ENCODE measurements at places on chromosomes 7 and 10. TPM values are rescaled to one million over a fixed set of nuclear protein-coding genes. Genes with fewer than 3 reads are reported as not detected.
A peak's percentile ranks its signal among the peaks of the same experiment; 100 is the strongest.

DNA sequence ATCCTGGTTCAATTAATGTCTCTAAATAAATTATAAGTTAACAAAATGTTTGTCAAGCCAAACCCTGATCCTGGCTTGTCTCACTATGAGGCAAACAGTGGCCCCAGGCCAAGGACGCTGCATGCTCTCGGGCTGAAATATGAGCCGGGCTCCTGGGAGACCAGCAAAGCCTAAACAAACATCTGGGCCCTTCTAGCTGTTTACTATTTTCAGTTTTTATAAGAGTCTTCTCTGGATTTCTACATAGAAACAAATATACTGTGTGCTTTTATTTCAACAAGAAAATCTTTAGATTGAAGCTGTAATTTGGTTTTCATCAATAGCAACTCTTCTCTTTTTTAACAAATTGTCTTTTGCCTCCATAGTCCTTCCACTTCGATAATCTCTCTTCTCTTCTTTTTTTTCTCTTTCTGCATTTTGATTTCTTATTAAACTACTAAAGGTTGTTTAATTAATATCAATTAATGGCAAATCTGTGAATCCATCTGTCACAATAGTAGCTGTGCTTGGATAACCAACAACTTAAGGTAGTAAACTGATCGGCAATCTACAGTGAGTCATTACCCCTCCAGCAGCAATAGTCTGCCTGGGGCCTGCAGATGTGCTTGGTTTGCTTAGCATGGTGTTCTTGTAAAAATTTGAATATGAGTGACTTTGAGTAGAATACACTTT lies 83.3 kb upstream of the DNAJC1 start:
- H3K36me3 ChIP-seq, result no peaks in the 10 kb centered on the region
- no peaks in the 10 kb centered on the region for H3K27me3 ChIP-seq

DNA sequence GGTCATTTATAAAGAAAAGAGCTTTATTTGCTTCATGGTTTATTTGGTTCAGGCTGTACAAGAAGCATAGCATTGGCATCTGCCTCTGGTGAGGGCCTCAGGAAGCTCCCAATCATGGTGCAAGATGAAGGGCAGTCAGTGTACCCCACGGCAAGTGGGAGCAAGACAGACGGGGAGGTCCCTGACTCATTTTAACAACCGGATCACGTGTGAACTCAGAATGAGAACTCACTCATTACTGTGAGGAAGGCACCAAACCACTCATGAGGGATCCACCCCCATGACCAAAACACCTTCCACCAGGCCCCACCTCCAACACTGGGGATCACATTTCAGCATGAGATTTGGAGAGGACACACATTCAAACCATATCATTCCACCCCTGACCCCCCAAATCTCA lies 15.7 kb upstream of the CRYGN start:
- no peak overlapping the region for H3K4me3 ChIP-seq
- no peaks in the 10 kb centered on the region for H3K27me3 ChIP-seq
- no peak for DNase-seq
- H3K4me1 ChIP-seq, result no peaks in the 10 kb centered on the region
- H3K36me3 ChIP-seq, result no peaks in the 10 kb centered on the region
- H3K27ac ChIP-seq, result no peak overlapping the region

SLC18A2 gene
- polyA plus RNA-seq, result 0.22 TPM

AGMO gene
- 23.0 TPM for polyA plus RNA-seq

VPS37D gene
- 4.2 TPM for polyA plus RNA-seq

DNA sequence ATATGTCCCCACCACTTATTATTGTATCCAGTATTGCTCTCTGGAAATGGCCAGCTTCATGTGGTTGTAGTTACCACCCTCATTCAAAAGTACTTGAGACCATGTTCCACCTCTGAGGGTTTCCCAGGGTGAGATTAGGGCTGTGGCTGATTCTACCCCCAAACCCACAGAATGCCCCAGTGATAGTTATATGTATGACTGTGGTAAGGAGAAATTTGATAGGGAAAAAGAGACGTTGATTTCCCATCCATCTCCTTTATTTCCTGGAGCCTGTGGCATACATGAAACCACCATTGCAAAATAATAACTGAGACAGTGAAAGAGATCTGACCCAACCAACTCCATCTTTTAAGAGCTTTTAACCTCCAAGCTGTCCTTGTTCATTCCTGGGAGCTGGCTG lies 25.2 kb downstream of the ARL5B start:
- H3K36me3 ChIP-seq, result peaks cover 3% of the 10 kb centered on the region
- no peak overlapping the region for H3K4me3 ChIP-seq
- H3K27me3 ChIP-seq, result no peaks in the 10 kb centered on the region
- no peaks in the 10 kb centered on the region for H3K4me1 ChIP-seq
- no peak overlapping the region for H3K27ac ChIP-seq

AKR1C8 gene
- polyA plus RNA-seq, result not detected

PKD1L1 gene
- 1.2 TPM for polyA plus RNA-seq

GRCh38 chr10:102485093-102485784 lies 17.3 kb downstream of the ACTR1A start:
- no peak overlapping the region for H3K27ac ChIP-seq
- no peaks in the 10 kb centered on the region for H3K27me3 ChIP-seq
- H3K4me1 ChIP-seq, result no peaks in the 10 kb centered on the region
- H3K36me3 ChIP-seq, result peaks cover 32% of the 10 kb centered on the region

DNA sequence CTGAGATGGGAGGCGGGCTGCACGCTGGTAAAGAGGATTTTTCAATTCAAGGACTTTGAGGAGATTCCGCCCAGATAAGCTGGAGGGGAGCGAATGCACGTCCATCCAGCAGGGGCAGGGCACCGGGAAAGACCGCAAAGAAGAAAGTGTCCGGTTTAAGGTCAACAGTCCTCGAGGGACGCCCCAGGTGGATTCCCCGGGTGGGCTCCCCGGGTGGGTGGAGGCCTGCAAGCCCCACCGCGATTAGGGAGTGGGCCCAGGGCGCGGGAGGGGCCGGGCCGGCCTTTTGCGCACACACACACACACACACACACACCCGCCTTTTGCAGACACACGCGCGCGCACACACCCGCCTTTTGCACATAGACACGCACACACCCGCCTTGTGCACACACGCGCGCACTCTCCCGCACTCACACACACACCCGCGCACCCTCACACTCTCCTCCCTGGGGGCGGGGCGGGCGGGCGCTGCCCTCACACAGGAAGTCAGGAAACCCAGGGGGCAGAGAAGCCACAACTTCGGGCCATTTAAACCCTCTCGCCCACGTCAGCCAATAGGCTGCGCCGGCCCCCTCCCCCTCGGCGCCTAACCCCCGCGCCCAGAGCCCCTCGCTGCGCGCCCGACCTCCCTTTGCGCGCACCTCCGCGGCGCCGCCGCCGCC lies 615 bp downstream of the ARHGAP12 start:
- peak overlapping the region; percentile 95 for H3K27ac ChIP-seq
- H3K27me3 ChIP-seq, result no peaks in the 10 kb centered on the region
- peak overlapping the region; percentile 99 for H3K4me3 ChIP-seq
- peaks cover 7% of the 10 kb centered on the region for H3K4me1 ChIP-seq

PRLHR gene
- not detected for polyA plus RNA-seq

- DNase-seq, result no peak
- H3K27ac ChIP-seq, result no peak overlapping the region
- H3K36me3 ChIP-seq, result no peaks in the 10 kb centered on the region
These were observed 227.7 kb downstream of the SKIDA1 start for GRCh38 chr10:21297603-21298383.

DNA sequence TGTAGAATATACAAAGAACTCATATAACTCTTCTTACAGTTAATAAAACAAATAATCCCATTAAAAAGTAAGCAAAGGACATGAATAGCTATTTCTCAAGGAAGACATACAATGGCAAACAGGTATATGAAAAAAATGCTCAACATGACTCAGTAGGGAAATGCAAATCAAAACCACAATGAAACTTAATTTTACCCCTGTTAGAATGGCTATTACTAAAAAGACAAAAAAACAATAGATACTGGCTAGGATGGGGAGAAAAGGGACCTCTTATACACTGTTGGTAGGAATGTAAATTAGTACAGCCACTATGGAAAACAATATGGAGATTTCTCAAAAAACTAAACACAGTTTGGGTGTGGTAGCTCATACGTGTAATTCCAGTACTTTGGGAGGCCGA lies 37.8 kb downstream of the HERPUD2 start:
- H3K27me3 ChIP-seq, result no peaks in the 10 kb centered on the region
- H3K36me3 ChIP-seq, result peaks cover under 1% of the 10 kb centered on the region
- no peak for DNase-seq
- H3K4me3 ChIP-seq, result no peak overlapping the region
- no peaks in the 10 kb centered on the region for H3K4me1 ChIP-seq

SLC16A12 gene
- 0.89 TPM for polyA plus RNA-seq

ADK gene
- 7.2 TPM for polyA plus RNA-seq

HKDC1 gene
- 45.7 TPM for polyA plus RNA-seq

- no peaks in the 10 kb centered on the region for H3K4me1 ChIP-seq
- H3K27me3 ChIP-seq, result no peaks in the 10 kb centered on the region
- peak overlapping the region; percentile 80 for H3K4me3 ChIP-seq
- H3K27ac ChIP-seq, result peak overlapping the region; percentile 31
- DNase-seq, result peak; percentile 17
These were observed 2.1 kb upstream of the KAT6B start for GRCh38 chr10:74824184-74824899.

DNA sequence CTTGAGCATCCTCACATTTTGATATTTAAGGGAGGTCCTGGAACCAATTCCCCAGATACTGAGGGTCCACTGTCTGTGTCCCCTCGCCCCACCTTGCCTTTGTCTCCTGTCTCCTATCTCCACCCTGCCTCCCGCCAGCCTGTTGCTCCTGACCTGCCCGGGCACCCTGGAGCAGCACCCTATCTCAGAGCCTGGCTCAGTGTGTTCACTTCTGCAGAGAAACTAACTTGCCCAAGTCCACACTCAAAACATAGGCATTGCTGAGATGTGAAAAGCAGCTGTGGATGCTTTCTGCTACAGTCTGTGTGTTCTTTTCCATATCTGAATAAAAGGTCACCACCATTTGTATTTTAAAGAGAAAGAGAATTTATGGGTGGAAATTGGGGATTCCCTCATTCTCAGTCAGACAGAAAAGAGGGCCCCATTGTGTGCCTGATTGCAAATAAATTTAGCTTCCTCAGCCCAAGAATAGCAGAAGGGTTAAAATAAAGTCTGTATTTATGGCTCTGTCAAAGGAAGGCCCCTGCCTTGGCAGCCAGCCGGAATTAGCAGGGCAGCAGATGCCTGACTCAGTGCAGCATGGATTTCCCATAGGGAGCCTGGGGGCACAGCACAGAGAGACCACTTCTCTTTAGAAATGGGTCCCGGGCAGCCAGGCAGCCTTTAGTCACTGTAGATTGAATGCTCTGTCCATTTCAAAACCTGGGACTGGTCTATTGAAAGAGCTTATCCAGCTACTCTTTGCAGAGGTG lies 161.3 kb downstream of the EGFR start:
- H3K4me3 ChIP-seq, result no peak overlapping the region
- peaks cover 68% of the 10 kb centered on the region for H3K4me1 ChIP-seq
- H3K36me3 ChIP-seq, result no peaks in the 10 kb centered on the region
- no peak for DNase-seq
- no peaks in the 10 kb centered on the region for H3K27me3 ChIP-seq
- H3K27ac ChIP-seq, result no peak overlapping the region

DNA sequence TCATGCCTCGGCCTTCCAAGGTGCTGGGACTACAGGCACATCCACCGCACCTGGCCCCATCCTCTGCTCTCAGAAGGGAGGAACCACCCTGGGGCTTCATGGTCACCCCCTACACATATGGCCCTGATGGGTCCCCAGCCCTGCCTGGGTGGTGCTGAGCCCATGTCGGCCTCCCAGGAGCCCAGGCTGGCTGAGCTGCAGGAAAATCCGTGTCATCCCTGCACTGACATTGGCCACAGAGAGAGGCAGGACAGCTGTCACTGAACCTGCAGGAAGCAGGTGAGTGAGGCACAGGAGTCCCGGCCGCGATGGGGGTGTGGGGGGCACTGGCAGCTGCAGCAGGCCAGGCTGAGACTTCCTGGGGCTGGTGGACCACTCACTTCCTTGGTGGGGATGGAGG lies 8.0 kb downstream of the GRIFIN start:
- H3K27me3 ChIP-seq, result no peaks in the 10 kb centered on the region
- no peaks in the 10 kb centered on the region for H3K36me3 ChIP-seq
- no peak overlapping the region for H3K27ac ChIP-seq
- no peak for DNase-seq

KLF14 gene
- polyA plus RNA-seq, result not detected

CHN2 gene
- polyA plus RNA-seq, result 29.1 TPM

HMX3 gene
- polyA plus RNA-seq, result 0.51 TPM

POLR2J gene
- 169 TPM for polyA plus RNA-seq

DNA sequence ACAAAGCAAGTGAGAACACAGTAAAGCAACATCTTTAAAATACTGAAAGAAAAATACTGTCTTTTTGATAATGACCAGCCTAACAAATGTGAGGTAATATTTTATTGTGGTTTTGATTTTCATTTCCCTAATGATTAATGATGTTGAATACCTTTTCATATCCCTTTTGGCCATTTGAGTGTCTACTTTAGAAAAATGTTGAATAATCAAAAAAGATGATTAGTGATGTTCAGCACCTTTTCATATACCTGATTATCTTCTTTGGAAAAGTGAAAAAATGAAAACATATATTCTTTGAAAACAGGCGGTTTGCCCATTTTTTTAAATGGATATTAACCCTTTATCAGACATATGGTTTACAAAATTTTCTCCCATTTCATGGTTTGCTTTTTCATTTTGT lies 32.2 kb upstream of the EPHB6 start:
- no peaks in the 10 kb centered on the region for H3K36me3 ChIP-seq
- no peaks in the 10 kb centered on the region for H3K4me1 ChIP-seq
- H3K4me3 ChIP-seq, result no peak overlapping the region
- DNase-seq, result no peak

GRCh38 chr10:13180788-13181187 lies 19.4 kb downstream of the MCM10 start:
- no peak overlapping the region for H3K27ac ChIP-seq
- H3K4me3 ChIP-seq, result no peak overlapping the region
- no peak for DNase-seq

DNA sequence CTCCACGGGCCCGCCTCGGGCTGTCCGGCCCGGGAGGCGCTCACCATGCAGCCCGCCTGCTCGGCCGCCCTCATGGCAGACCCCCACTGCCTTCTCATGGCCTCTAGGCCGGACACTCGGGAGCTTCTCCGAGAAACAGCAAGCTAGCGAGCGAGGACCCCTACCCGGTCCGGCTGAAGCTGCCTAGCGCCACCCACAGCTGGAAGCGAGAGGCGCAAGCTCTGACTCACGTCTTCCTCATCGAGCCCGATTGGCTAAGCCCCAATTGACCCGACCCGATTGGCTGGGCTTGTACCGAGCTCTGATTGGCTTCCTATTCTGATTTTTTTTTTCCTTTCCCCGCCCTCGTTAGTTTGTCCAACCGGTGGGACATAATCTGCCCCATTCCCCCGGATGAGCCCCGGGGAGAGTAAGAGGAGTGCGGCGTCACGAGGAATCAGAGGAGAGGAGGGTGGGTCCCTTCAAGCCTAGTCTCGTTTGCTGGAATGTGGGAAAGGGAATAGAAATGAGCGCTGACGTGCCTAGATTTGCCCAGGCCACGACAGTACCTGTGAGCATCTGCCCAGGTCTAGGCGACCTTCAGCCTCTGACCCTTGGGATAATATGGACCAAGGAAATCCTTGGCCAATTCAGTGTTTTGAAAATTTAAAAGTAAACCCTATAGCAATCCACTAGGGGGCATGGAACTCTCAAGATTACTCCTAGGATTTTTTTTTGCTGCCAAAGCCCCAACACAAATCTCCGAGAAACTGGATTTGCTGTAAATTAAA lies at the start of gene TYSND1:
Gene TYSND1, minus strand, starts transcription at position 212 of the 770 bp plus-strand sequence. Its CDS starts 114 bp downstream, at position 98.
- H3K4me1 ChIP-seq, result peaks cover 15% of the 10 kb centered on the region
- peak; percentile 98 for DNase-seq
- H3K27me3 ChIP-seq, result no peaks in the 10 kb centered on the region

- H3K36me3 ChIP-seq, result no peaks in the 10 kb centered on the region
- H3K4me1 ChIP-seq, result no peaks in the 10 kb centered on the region
- no peak for DNase-seq
- no peak overlapping the region for H3K4me3 ChIP-seq
- no peak overlapping the region for H3K27ac ChIP-seq
- no peaks in the 10 kb centered on the region for H3K27me3 ChIP-seq
These were observed 66.9 kb upstream of the SEMA3A start for GRCh38 chr7:84261509-84261908.

GRCh38 chr10:24027107-24027506 lies 181.8 kb upstream of the KIAA1217 start:
- H3K4me3 ChIP-seq, result no peak overlapping the region
- no peaks in the 10 kb centered on the region for H3K27me3 ChIP-seq

All from small intestine (tissue), 16 donors.